ENCODE measurements at places on chromosomes 2 and 18. TPM values are rescaled to one million over a fixed set of nuclear protein-coding genes. Genes with fewer than 3 reads are reported as not detected.

- H3K4me3 ChIP-seq = no peak overlapping the region
- no peak for DNase-seq
- peaks cover 6% of the 10 kb centered on the region for H3K36me3 ChIP-seq
- no peak overlapping the region for H3K27ac ChIP-seq
- no peaks in the 10 kb centered on the region for H3K4me1 ChIP-seq
- H3K27me3 ChIP-seq = peaks cover 2% of the 10 kb centered on the region
Observed at GRCh38 chr2:167100506-167100905, 212.2 kb downstream of the XIRP2 start.

- no peaks in the 10 kb centered on the region for H3K27me3 ChIP-seq
- no peak overlapping the region for H3K27ac ChIP-seq
- DNase-seq = no peak
- H3K36me3 ChIP-seq = no peaks in the 10 kb centered on the region
- H3K4me1 ChIP-seq = no peaks in the 10 kb centered on the region
Observed at GRCh38 chr2:83368916-83369315, 1090.2 kb downstream of the SUCLG1 start.

DNA sequence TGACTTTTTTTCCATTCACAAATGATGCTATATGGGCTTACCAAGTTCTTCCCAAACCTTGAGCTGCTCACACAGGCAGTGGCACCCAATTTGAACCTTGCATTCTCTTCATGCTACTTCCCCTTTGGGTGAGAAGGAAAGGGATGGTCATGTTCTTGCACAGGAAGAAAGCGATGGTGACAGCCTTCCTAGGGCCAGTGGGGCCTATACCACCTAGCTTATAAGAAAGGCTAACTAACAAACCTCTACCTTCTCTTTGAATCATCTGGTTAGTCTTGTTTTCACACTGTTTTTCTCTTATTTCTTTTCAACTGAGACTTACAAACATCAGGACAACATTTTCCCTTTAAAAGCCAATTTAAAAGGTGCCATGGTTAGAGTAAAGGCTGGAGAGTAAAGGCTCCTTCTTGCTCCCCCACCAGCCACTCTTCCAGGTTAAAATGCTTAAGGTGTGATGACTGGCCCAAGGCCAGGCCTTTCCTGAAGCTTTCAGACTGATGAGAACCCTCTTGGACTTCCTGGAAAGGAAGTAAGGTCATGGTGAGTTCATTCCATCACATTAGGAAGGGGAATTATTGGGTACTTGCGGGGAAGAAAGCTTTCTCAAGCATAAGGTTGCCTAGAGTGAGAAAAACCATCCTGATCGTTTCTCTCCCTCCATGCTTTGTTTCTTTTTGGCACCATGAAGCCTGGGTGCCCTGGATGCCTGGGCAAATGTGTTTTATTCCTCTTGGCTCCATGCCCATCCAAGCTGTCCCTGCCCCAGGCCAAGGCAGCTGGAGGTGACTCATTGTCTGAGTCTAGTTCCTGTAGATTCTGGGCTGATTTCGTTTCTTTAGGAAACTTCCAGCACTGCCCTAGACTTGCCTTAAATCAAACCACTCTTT is 41.4 kb upstream of the ITGB6 start:
- no peak overlapping the region for H3K27ac ChIP-seq
- no peak overlapping the region for H3K4me3 ChIP-seq
- H3K36me3 ChIP-seq = no peaks in the 10 kb centered on the region
- no peaks in the 10 kb centered on the region for H3K4me1 ChIP-seq
- no peaks in the 10 kb centered on the region for H3K27me3 ChIP-seq
- no peak for DNase-seq

- H3K27me3 ChIP-seq = peaks cover 9% of the 10 kb centered on the region
- no peak overlapping the region for H3K4me3 ChIP-seq
- no peaks in the 10 kb centered on the region for H3K36me3 ChIP-seq
- DNase-seq = no peak
- no peak overlapping the region for H3K27ac ChIP-seq
- no peaks in the 10 kb centered on the region for H3K4me1 ChIP-seq
Observed at GRCh38 chr18:59715445-59715844, 18.2 kb upstream of the CCBE1 start.

DNA sequence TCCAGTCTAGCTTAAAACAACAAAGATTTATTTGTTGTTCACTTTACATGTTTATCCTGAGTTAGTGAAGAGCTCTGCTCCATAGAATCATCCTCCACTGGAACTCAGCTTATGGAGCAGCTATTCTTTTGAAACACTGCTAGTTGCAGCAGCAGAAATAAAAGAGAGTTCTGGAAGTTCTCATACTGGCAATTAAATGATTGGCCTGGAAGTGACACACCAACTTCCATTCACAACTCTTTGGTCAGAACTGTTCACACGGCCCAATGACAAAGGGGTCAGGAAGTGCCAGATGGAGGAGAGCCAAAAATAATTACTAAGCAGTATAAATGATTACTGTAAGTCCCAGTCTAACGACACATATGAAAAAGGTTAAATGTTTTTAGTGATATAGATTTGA is 39.1 kb downstream of the FBXO11 start:
- H3K4me1 ChIP-seq = peaks cover 95% of the 10 kb centered on the region
- H3K4me3 ChIP-seq = peak overlapping the region; percentile 10
- H3K36me3 ChIP-seq = no peaks in the 10 kb centered on the region
- peak overlapping the region; percentile 89 for H3K27ac ChIP-seq
- H3K27me3 ChIP-seq = no peaks in the 10 kb centered on the region

GRCh38 chr2:28268386-28268785 is 124.3 kb upstream of the FOSL2 start:
- DNase-seq = no peak
- H3K4me1 ChIP-seq = peaks cover 21% of the 10 kb centered on the region
- peak overlapping the region; percentile 9 for H3K27ac ChIP-seq
- H3K4me3 ChIP-seq = no peak overlapping the region

- H3K27ac ChIP-seq = no peak overlapping the region
- no peak overlapping the region for H3K4me3 ChIP-seq
- H3K4me1 ChIP-seq = no peaks in the 10 kb centered on the region
- H3K36me3 ChIP-seq = no peaks in the 10 kb centered on the region
Observed at GRCh38 chr2:155980941-155981560, 351.5 kb downstream of the NR4A2 start.

DNA sequence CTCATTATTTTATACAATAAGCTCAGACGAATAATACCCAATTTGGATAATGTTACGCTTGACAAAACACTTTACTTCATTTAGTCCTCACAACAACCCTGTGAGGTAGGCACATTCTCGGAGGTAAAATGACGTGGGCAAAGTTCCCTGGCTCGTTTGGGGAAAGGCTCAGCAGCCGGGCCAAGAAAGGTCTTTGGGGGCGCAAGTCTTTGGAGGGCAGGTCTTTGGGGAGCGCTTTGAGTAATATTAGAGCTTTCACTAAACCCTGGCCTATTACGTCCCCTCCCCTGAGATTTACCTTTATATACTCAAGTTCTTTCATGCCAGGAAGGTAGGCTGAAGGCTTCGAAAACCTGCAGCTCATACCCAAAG is 427 bp downstream of the RBKS start:
- peaks cover 9% of the 10 kb centered on the region for H3K36me3 ChIP-seq
- no peaks in the 10 kb centered on the region for H3K27me3 ChIP-seq

- H3K27ac ChIP-seq = no peak overlapping the region
- H3K4me1 ChIP-seq = peaks cover 6% of the 10 kb centered on the region
- no peaks in the 10 kb centered on the region for H3K36me3 ChIP-seq
- H3K27me3 ChIP-seq = no peaks in the 10 kb centered on the region
Observed at GRCh38 chr2:7788736-7789135, 871.5 kb downstream of the RNF144A start.

- H3K4me3 ChIP-seq = no peak overlapping the region
- H3K27ac ChIP-seq = peak overlapping the region; percentile 33
- H3K27me3 ChIP-seq = peaks cover 6% of the 10 kb centered on the region
- no peaks in the 10 kb centered on the region for H3K36me3 ChIP-seq
- H3K4me1 ChIP-seq = peaks cover 10% of the 10 kb centered on the region
Observed at GRCh38 chr2:7977981-7978380, 703.9 kb upstream of the ID2 start.

DNA sequence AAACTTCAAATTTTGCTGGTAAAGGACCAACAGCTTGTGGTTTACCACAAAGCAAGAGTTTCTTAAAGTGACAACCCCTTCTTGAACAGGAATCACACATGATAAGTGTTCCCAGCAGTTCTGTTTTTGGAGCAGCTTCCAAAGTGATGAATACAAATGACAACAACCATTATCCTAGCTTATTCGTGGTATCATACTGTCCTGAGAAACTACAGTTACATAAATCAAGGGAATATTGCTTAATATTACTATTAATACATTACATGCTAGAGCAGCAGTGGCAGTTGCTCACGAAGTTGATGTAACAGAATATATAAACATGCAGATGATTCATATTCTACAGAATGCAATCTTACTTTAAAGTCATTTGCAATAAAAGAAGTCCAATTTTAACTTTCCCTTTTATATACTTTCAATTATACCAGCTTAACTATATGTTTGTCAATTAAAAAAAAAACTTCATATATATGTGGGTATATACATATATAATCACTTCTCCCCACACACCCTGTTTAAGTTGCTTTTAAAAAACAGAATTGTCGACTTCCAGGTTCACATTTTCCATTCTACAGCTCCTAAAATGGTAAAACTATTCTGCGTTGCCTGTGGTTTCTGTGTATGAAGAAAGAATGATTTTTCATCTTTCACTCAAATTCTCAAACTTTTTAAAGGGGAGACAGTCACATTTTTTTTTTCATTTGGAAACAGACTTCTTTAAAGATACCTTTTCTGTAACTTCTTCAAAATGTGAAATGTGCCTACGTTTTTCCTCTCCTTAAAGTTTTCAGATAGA is 713.6 kb downstream of the TDRD15 start:
- no peak overlapping the region for H3K4me3 ChIP-seq
- no peaks in the 10 kb centered on the region for H3K4me1 ChIP-seq
- H3K27ac ChIP-seq = no peak overlapping the region
- no peaks in the 10 kb centered on the region for H3K27me3 ChIP-seq

- no peaks in the 10 kb centered on the region for H3K36me3 ChIP-seq
- H3K4me1 ChIP-seq = no peaks in the 10 kb centered on the region
- peaks cover 4% of the 10 kb centered on the region for H3K27me3 ChIP-seq
Observed at GRCh38 chr2:46845542-46846486, 69.8 kb downstream of the MCFD2 start.

- H3K27me3 ChIP-seq = peaks cover 19% of the 10 kb centered on the region
- DNase-seq = no peak
- no peaks in the 10 kb centered on the region for H3K4me1 ChIP-seq
Observed at GRCh38 chr18:63908858-63909257, 1.1 kb downstream of the SERPINB10 start.

- no peak overlapping the region for H3K4me3 ChIP-seq
- H3K4me1 ChIP-seq = peaks cover 37% of the 10 kb centered on the region
- no peaks in the 10 kb centered on the region for H3K36me3 ChIP-seq
- no peaks in the 10 kb centered on the region for H3K27me3 ChIP-seq
Observed at GRCh38 chr2:126771501-126772195, 115.7 kb downstream of the GYPC start.

GRCh38 chr18:46720521-46720920 is 36.3 kb downstream of the ST8SIA5 start:
- H3K27ac ChIP-seq = no peak overlapping the region
- no peaks in the 10 kb centered on the region for H3K36me3 ChIP-seq
- no peak overlapping the region for H3K4me3 ChIP-seq
- peaks cover 14% of the 10 kb centered on the region for H3K27me3 ChIP-seq
- no peak for DNase-seq
- no peaks in the 10 kb centered on the region for H3K4me1 ChIP-seq

DNA sequence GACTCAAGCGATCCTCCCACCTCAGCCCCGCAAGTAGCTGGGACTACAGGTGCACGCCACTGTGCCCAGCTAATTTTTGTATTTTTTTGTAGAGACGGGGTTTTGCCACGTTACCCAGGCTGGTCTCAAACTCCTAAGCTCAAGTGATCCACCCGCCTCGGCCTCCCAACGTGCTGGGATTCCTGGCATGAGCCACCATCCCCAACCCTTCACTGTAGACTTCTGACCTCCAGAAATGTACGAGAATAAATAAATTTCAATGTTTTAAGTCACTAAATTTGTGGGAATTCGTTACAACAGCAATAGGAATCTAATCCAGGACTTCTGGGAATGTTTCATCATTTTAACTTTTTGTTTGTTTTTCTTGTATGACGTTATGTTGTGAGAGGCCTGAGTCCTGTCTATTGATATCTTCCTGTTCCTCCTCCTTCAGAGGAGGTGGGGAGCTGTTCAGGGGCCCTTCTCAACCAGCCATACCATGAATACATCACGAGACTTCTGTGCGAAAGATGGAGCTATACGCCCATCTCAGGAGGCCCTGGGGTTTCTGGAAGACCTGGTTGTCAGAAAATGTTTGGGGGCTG is 40.0 kb downstream of the TEX44 start:
- no peak overlapping the region for H3K27ac ChIP-seq
- no peaks in the 10 kb centered on the region for H3K36me3 ChIP-seq
- DNase-seq = no peak

DNA sequence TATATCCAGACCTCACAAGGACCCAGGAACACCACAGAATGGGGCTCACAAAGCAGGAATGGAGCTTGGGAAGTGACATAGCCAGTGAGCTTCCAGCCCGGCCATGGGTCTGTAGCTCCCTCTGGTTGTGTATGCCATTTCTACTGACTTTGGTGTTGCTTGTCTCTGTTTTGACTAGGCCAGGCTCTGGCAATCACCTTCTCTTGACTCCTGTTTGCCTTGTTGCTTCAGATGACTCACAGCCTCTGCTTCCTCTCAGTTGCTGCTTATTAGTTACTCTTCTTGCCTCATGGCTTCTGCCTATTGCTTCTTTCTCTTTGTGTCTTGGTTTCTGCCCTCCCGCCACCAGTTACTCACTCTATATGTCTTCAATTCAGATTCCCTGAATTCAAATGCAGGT is 15.8 kb upstream of the IER3IP1 start:
- no peak overlapping the region for H3K4me3 ChIP-seq
- peaks cover 25% of the 10 kb centered on the region for H3K27me3 ChIP-seq
- H3K4me1 ChIP-seq = no peaks in the 10 kb centered on the region
- no peak for DNase-seq
- peaks cover 4% of the 10 kb centered on the region for H3K36me3 ChIP-seq

DNA sequence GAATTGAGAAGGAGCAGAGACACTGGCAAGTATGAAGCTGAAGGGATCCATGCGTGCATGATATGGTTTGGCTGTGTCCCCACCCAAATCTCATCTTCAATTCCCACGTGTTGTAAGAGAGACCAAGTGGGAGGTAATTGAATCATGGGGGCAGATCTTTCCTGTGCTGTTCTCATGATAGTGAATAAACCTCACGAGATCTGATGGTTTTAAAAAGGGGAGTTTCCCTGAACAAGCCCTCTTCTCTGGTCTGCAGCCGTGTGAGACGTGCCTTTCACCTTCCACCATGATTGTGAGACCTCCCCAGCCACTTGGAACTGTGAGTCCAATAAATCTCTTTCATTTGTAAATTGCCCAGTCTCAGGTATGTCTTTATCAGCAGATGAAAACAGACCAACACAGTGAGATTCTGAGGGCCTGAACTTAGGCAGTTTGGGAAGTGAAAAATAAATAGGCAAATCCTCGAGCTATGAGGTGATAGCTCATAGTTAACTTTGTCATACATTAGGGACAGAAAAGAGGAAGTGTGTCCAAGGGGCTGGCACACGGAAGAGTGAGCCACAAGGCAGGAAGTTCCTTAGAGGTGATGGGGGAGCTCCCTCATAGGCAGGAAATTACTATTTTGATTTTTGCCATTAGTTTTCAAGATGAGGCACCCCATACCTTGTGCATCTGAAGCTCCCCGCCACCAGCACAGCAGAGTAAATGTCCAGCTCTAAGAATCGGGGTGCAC is 658.8 kb upstream of the ID2 start:
- H3K36me3 ChIP-seq = no peaks in the 10 kb centered on the region
- H3K27ac ChIP-seq = no peak overlapping the region
- DNase-seq = no peak
- H3K4me1 ChIP-seq = peaks cover 9% of the 10 kb centered on the region

GRCh38 chr2:171247741-171248662 is 87.3 kb upstream of the TLK1 start:
- no peaks in the 10 kb centered on the region for H3K27me3 ChIP-seq
- peaks cover 36% of the 10 kb centered on the region for H3K4me1 ChIP-seq
- H3K36me3 ChIP-seq = no peaks in the 10 kb centered on the region
- peak; percentile 41 for DNase-seq
- peak overlapping the region; percentile 83 for H3K4me3 ChIP-seq

The TTN gene
- total RNA-seq = 20.8 TPM

The ACKR3 gene
- total RNA-seq = 5.0 TPM

The TXNDC2 gene
- not detected for total RNA-seq

The CYP26B1 gene
- total RNA-seq = not detected

All from naive thymus-derived CD8-positive, alpha-beta T cell (primary cell).